ENCODE measurements at places on chromosomes 3 and 15.
A peak's percentile ranks its signal among the peaks of the same experiment; 100 is the strongest.

DNA sequence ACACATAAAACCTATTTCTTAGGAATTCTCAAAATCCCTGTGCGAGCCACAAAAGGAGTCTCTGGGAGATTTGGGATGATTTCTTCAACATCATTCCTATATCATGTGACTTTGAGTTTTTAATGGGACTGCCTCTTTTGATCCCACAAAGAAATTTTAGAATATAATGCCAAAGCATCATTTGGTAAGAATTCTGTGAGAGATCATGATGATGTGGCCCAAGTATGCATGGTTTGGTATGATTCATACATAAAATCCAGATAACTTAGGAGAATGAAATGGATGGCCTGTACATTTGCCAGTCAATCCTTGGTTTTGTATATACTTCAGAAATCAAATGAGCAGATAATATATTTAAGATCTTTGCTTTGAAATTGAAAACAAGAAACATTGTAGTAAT is 61.3 kb downstream of the UBE2E2 start:
- no peak for DNase-seq

GRCh38 chr3:45214061-45214680 is 11.9 kb downstream of the TMEM158 start:
- no peak for DNase-seq

DNA sequence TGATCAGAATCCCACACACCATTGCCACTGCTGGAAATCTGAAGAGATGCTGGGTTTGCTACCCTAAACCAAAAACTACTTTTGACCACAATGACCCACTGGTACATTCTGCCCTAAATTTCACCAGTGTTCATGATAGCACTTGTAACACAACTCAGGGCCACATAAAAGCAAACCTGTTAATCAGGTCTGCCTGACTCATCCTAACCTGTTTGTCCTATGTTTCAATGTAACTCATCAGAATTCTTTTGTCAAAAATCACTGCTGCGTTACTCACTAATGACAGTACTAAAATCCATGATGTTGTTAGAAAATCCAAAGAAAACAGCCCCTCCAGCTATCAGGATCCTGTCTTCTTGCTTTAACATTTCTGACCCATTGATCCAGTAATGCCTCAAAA is 55.6 kb upstream of the XCR1 start:
- no peak for DNase-seq

GRCh38 chr15:63971427-63971805 is 74.9 kb downstream of the DAPK2 start:
- DNase-seq, result peak; percentile 42

Data from OCI-LY7 (cell line).